T-helper 17 cell (primary cell): ENCODE measurements at places on chromosomes 3 and 15.

DNA sequence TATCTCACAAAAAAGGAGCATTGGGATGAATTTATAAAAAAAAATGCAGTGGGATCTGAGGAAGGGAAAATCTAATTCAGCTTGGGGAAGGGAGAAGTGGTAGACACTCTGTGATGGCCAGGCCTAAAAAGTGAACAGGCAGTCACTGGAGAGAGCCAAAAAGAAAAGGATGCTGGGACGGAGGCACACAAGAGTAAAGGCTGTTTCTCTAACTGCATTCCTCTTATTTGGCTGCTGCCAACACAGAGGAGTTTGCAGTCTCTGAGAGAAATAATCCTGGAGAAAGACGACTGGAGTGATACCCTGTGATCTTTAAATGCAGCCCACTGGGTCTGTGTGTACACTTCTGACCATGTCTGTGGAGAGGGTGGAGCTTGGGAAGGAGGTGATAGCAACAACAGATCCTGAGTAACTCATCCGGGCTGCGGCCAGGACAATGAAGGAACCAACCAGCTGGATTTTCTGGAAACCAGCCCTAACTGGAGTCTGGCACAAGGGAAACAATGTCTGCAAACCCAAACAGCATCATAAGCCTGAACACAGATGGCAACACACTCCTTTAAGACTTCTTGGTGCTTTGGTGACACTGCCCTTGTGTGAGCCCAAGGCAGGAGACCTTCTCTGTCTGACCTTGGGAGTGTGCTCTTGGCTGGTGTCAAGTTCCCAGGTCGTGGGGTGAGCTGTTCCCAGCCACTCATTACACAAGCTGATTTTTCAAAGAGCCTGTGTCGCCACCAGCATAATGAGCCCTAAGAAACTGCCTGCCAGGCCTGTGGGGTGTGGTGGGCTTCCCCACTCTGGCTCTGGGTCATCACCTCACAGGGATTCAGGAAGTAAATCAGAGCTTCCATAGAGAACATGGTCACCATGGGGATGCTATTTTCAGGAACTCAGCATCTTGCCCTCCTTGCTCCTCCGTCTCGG, 8.0 kb downstream of the FYCO1 start:
- H3K4me1 ChIP-seq, result peaks cover 56% of the 10 kb centered on the region
- H3K4me3 ChIP-seq, result peak overlapping the region; percentile 1
- peak overlapping the region; percentile 91 for H3K27ac ChIP-seq
- DNase-seq, result no peak

- H3K4me3 ChIP-seq, result no peak overlapping the region
- no peaks in the 10 kb centered on the region for H3K36me3 ChIP-seq
- H3K27me3 ChIP-seq, result no peaks in the 10 kb centered on the region
- no peak overlapping the region for H3K27ac ChIP-seq
These were observed 139.9 kb downstream of the ROBO2 start for GRCh38 chr3:77179762-77180161.

GRCh38 chr3:65500398-65501306, 538.1 kb downstream of the MAGI1 start:
- H3K4me1 ChIP-seq, result no peaks in the 10 kb centered on the region
- H3K4me3 ChIP-seq, result no peak overlapping the region
- H3K27ac ChIP-seq, result no peak overlapping the region
- no peaks in the 10 kb centered on the region for H3K27me3 ChIP-seq

DNA sequence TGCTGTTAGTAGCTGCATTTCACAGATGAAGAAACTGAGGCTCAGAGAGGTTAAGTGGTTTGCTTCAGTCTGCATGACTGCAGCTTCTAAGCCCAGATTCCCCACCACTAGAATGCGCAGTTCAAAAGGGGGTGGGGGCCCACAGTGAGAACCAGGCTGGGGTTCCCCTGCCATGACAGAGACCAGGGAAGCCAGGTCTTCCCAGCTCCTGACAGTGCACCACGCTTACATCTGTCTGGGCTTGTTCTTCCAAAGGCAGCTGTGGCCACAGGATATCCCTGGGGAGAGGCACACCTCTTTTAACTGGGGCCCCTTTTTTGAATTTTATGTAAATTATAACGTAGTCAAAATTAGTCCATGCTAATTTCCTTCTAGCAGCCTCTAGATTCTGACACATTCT, 5.3 kb downstream of the PLEKHO2 start:
- peaks cover 65% of the 10 kb centered on the region for H3K4me1 ChIP-seq
- peaks cover 8% of the 10 kb centered on the region for H3K36me3 ChIP-seq
- no peak for DNase-seq
- H3K4me3 ChIP-seq, result peak overlapping the region; percentile 25
- H3K27ac ChIP-seq, result peak overlapping the region; percentile 69

DNA sequence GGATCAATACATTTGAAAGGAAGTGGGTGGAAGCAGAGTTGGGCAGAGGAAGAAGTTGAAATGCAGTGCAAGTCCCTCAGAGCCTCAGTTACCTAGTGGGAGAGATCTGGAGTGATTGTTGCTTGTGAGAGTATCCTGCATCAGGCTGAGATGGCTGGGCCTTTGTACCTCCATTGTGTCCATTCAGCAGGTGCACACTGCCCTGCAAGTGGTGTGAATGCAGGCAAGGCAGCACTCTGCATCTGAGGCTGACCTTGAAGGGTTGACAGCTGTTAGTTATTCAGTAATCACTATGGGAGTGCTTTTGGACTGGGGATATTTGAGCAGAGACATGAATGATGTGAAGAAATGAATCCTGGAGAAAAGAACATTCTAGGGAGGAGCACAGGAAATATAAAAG, 25.2 kb downstream of the ATP6V1A start:
- H3K27me3 ChIP-seq, result no peaks in the 10 kb centered on the region
- H3K27ac ChIP-seq, result no peak overlapping the region
- peaks cover 17% of the 10 kb centered on the region for H3K4me1 ChIP-seq
- H3K4me3 ChIP-seq, result no peak overlapping the region
- DNase-seq, result no peak
- peaks cover 2% of the 10 kb centered on the region for H3K36me3 ChIP-seq

GRCh38 chr3:182292591-182292990, 500.7 kb upstream of the ATP11B start:
- no peak overlapping the region for H3K4me3 ChIP-seq
- H3K36me3 ChIP-seq, result no peaks in the 10 kb centered on the region
- H3K27ac ChIP-seq, result no peak overlapping the region
- no peaks in the 10 kb centered on the region for H3K27me3 ChIP-seq
- H3K4me1 ChIP-seq, result no peaks in the 10 kb centered on the region
- DNase-seq, result no peak

- no peak for DNase-seq
- H3K36me3 ChIP-seq, result no peaks in the 10 kb centered on the region
- H3K4me3 ChIP-seq, result no peak overlapping the region
- H3K27me3 ChIP-seq, result no peaks in the 10 kb centered on the region
These were observed 50.1 kb upstream of the UBE2E2 start for GRCh38 chr3:23152989-23153388.

DNA sequence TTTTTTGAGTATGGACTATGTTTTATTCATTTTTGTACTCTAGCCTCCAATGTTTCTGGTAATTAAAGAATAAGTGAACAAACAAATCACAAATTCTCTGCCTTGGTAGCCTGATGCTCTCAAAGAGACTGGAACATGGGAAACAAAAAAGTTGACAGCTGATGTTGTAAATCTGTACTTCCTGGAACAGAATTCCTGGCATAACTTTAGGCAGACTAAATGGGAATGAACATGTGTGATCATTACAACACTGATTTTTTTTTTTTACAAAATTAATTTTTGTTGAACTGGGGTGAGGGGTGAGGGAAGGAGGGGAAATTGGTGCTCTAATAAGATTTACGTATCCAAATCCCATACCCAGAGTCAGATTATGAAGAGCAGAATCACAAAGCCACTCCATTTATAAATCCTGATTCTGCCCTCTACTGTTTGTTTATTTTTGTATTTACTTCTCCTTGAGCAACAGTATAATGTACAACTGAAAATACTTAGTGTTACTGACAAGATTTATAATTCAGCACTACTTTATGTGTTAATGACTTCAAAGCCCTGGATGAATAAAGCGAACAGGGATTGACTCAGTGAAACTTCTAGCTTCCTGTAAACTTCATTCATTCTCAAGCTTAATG, 165.0 kb downstream of the FRMD5 start:
- no peaks in the 10 kb centered on the region for H3K36me3 ChIP-seq
- H3K4me1 ChIP-seq, result no peaks in the 10 kb centered on the region
- H3K27ac ChIP-seq, result no peak overlapping the region
- H3K4me3 ChIP-seq, result no peak overlapping the region
- no peak for DNase-seq
- peaks cover 38% of the 10 kb centered on the region for H3K27me3 ChIP-seq

DNA sequence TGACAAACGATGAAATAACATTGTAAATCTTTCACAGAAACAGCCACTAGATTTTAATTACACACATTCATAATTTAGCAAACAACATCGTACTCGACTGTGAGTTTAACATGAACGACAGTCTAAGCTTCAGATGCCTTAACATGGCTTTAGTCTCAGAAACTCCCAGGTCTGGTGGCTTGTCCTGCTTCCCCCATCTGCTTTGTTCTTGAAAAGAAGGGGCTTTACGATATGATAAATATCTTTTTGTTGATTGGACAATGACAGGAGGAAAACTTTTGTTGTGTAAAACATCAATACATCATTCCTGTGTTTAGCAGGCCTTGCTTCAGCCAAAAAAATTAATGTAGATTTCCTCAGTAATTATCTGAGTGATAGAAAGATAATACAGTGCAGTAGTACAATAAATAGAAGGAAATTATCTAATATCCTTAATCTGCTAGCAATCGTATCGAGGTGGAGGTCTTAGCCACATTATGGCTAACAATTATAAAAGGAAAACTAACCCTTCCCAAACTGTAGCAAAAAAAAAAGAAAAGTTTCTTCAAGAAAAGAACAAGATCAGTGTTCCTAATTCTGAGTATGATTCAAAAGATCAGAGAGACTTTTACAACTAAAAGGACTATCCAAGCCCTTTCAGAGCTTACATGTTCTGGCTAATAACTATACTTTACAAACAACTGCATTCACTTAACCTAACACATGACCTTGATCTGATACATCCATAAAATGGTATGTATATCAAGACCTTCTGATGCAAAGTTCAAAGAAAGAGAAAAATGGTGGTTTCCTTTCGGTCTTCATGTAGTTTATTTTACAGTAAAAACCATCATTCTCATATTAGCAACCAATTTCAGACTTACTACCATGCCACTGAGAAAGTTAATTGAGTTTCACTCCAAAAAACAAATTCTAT, 535.7 kb downstream of the FOXP1 start:
- H3K36me3 ChIP-seq, result peaks cover 5% of the 10 kb centered on the region
- H3K4me1 ChIP-seq, result peaks cover 61% of the 10 kb centered on the region
- no peak for DNase-seq
- H3K27me3 ChIP-seq, result no peaks in the 10 kb centered on the region

- H3K4me1 ChIP-seq, result no peaks in the 10 kb centered on the region
- H3K27ac ChIP-seq, result no peak overlapping the region
- H3K4me3 ChIP-seq, result no peak overlapping the region
- no peaks in the 10 kb centered on the region for H3K36me3 ChIP-seq
- no peak for DNase-seq
- peaks cover 52% of the 10 kb centered on the region for H3K27me3 ChIP-seq
These were observed 65.4 kb downstream of the BDH1 start for GRCh38 chr3:197490098-197491058.
